Heart right ventricle (tissue), 16 donors: ENCODE measurements at places on chromosomes 4 and X. TPM values are rescaled to one million over a fixed set of nuclear protein-coding genes. Genes with fewer than 3 reads are reported as not detected.

PPP4R3C gene
- not detected for polyA plus RNA-seq

OPN1LW gene
- not detected for polyA plus RNA-seq

HSFX4 gene
- polyA plus RNA-seq, result not detected

GRCh38 chrX:152896450-152896849 is 1.4 kb upstream of the ZNF185 start:
- no peak for DNase-seq
- H3K36me3 ChIP-seq, result no peaks in the 10 kb centered on the region
- peaks cover 63% of the 10 kb centered on the region for H3K27me3 ChIP-seq
- no peaks in the 10 kb centered on the region for H3K4me1 ChIP-seq

GRCh38 chr4:137660211-137660610 is 127.9 kb upstream of the PCDH18 start:
- H3K4me3 ChIP-seq, result no peak overlapping the region
- no peaks in the 10 kb centered on the region for H3K36me3 ChIP-seq
- H3K27ac ChIP-seq, result no peak overlapping the region
- DNase-seq, result no peak
- no peaks in the 10 kb centered on the region for H3K27me3 ChIP-seq
- H3K4me1 ChIP-seq, result peaks cover 4% of the 10 kb centered on the region

DNA sequence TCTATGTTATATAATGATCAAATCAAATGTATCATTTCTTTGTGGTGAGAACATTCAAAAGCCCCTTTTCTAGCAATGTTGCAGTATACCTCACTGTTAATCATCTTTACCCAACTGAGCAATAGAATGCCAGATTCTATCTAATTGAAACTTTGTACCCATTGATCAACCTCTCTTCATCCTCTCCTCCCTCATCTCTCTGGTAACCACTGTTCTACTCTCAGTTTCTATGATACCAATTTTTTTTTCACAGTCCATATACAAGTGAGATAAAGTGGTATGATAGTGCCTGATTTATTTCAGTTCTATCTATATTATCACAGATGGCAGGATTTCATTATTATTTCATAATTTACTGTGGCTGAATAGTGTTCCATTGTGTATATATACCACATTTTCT is 209.8 kb downstream of the SPCS3 start:
- H3K36me3 ChIP-seq, result no peaks in the 10 kb centered on the region
- H3K27me3 ChIP-seq, result no peaks in the 10 kb centered on the region

- H3K27ac ChIP-seq, result no peak overlapping the region
- H3K27me3 ChIP-seq, result no peaks in the 10 kb centered on the region
- H3K36me3 ChIP-seq, result no peaks in the 10 kb centered on the region
- H3K4me1 ChIP-seq, result no peaks in the 10 kb centered on the region
- H3K4me3 ChIP-seq, result no peak overlapping the region
- no peak for DNase-seq
Measured at GRCh38 chr4:74464291-74464690, 19.4 kb downstream of the AREG start.

GRCh38 chr4:27662426-27662825 is 801.8 kb downstream of the STIM2 start:
- H3K4me3 ChIP-seq, result no peak overlapping the region
- no peaks in the 10 kb centered on the region for H3K27me3 ChIP-seq
- H3K36me3 ChIP-seq, result no peaks in the 10 kb centered on the region
- H3K4me1 ChIP-seq, result no peaks in the 10 kb centered on the region
- DNase-seq, result no peak

- no peak overlapping the region for H3K4me3 ChIP-seq
- peaks cover 3% of the 10 kb centered on the region for H3K27me3 ChIP-seq
- no peaks in the 10 kb centered on the region for H3K36me3 ChIP-seq
- no peak for DNase-seq
- H3K4me1 ChIP-seq, result no peaks in the 10 kb centered on the region
Measured at GRCh38 chr4:27066591-27066990, 205.9 kb downstream of the STIM2 start.
